ENCODE measurements at places on chromosomes 4 and X. TPM values are rescaled to one million over a fixed set of nuclear protein-coding genes. Genes with fewer than 3 reads are reported as not detected.

F8A2 gene
- total RNA-seq = not detected

PRR32 gene
- not detected for total RNA-seq

SSR4 gene
- 134 TPM for total RNA-seq

CXCL9 gene
- total RNA-seq = not detected

IQSEC2 gene
- total RNA-seq = 4.9 TPM

TASL gene
- total RNA-seq = not detected

MAP9 gene
- 20.0 TPM for total RNA-seq

HTATSF1 gene
- total RNA-seq = 39.2 TPM

GYPA gene
- not detected for total RNA-seq

FGG gene
- not detected for total RNA-seq

MAGEA8 gene
- not detected for total RNA-seq

CHST7 gene
- total RNA-seq = 26.0 TPM

GAGE12J gene
- total RNA-seq = not detected

ABCG2 gene
- total RNA-seq = 1.8 TPM

CFAP47 gene
- total RNA-seq = not detected

USP26 gene
- total RNA-seq = not detected

USP46 gene
- 32.5 TPM for total RNA-seq

ITIH6 gene
- not detected for total RNA-seq

CABS1 gene
- total RNA-seq = not detected

IL2RG gene
- not detected for total RNA-seq

FGF2 gene
- total RNA-seq = 169 TPM

L1CAM gene
- total RNA-seq = 0.59 TPM

PGRMC1 gene
- 230 TPM for total RNA-seq

NKX6-1 gene
- total RNA-seq = not detected

FAM13A gene
- total RNA-seq = 27.6 TPM

P2RY4 gene
- not detected for total RNA-seq

SH3D19 gene
- 31.6 TPM for total RNA-seq

TRO gene
- total RNA-seq = 30.3 TPM

MID2 gene
- total RNA-seq = 11.9 TPM

USP53 gene
- 9.2 TPM for total RNA-seq

SRPK3 gene
- under 0.01 TPM for total RNA-seq

ADH1A gene
- not detected for total RNA-seq

TCEAL6 gene
- not detected for total RNA-seq

QDPR gene
- 19.4 TPM for total RNA-seq

SUPT20HL1 gene
- total RNA-seq = under 0.01 TPM

SMIM10L2A gene
- 0.18 TPM for total RNA-seq

ACE2 gene
- total RNA-seq = not detected
